ENCODE measurements at places on chromosomes 6 and 20.

GRCh38 chr6:94859924-94860323 is 717.4 kb upstream of the MANEA start:
- DNase-seq, result no peak

- peak; percentile 14 for DNase-seq
Measured at GRCh38 chr6:162211022-162211421, 516.5 kb downstream of the PRKN start.

- DNase-seq, result no peak
Measured at GRCh38 chr20:38133680-38134426, 31.2 kb downstream of the TGM2 start.

DNA sequence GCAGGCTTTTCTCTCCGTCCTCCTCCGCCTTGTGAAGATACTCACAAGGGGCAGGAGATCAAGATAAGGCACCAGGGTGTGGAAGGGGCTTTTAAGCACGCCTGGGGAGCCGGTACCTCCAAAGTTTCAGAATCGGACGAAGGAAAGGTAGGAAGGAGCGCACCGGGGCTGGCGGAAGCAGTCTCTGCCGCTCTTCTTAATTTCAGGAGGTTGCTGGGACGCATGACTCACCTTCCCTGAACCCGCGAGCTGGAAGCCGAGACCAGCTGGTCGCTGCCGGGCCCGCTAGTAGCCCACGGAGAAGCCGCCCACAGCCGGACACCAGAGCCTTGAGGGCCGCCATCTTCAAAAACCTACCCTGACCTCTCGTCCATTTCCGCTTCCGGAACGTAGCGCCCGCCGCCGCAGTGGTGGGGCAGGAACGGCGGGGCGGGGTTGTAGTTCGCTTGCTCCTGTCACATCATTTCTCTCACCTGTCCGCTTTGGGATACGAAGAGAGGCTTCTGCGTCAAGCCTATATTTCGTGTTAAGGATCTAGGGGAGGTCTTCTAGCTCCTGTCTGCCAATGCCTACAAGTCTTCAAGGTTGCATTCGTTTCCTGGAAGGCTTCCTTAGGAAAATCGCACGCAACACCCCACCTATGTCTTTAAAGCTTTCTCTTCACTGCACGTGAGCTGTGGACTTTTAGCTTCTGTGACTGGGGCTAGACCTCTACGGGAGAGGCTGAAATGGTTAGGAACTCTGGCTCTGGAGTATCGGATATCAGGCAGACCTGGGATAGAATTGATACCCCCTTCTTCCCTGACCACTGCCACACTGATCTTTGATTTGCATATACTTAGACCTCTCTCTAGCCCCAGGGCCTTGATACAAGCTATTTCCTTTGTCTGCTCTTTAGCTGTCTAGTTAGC is at the start of gene MRPS18A:
TSS of gene MRPS18A (minus strand) at position 355 of the 911 bp plus-strand sequence. CDS start at position 343, 12 bp downstream.
- DNase-seq, result peak; percentile 92

DNA sequence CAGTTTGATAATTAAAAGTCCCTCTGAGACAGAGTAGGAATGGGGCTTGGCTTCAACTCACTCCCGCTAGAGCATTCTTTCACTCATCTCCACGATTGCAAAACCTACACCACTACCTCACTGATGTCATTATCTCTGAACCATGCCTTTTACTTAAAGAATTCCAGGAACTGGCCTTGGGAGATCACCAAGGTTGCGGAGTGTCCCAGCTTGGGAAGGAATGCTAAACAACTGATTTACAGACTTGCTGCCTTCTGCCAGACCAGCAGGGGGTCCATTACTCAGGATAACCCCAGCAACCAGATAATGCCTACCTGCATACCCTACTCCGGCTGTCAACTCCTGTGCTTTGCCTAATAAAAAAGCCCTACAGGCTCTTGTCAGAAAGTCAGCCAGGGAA is 102.2 kb upstream of the RALGAPA2 start:
- no peak for DNase-seq

GRCh38 chr6:86192123-86192522 is 549.4 kb upstream of the SYNCRIP start:
- no peak for DNase-seq

GRCh38 chr6:82248273-82248735 is 760 bp upstream of the IBTK start:
- DNase-seq, result peak; percentile 80

GRCh38 chr6:148811459-148811858 is 64.6 kb downstream of the UST start:
- DNase-seq, result peak; percentile 66

GRCh38 chr6:40516429-40516828 is 70.7 kb downstream of the LRFN2 start:
- DNase-seq, result peak; percentile 34

GRCh38 chr6:33195304-33196165 is 3.3 kb upstream of the COL11A2 start:
- DNase-seq, result no peak

DNA sequence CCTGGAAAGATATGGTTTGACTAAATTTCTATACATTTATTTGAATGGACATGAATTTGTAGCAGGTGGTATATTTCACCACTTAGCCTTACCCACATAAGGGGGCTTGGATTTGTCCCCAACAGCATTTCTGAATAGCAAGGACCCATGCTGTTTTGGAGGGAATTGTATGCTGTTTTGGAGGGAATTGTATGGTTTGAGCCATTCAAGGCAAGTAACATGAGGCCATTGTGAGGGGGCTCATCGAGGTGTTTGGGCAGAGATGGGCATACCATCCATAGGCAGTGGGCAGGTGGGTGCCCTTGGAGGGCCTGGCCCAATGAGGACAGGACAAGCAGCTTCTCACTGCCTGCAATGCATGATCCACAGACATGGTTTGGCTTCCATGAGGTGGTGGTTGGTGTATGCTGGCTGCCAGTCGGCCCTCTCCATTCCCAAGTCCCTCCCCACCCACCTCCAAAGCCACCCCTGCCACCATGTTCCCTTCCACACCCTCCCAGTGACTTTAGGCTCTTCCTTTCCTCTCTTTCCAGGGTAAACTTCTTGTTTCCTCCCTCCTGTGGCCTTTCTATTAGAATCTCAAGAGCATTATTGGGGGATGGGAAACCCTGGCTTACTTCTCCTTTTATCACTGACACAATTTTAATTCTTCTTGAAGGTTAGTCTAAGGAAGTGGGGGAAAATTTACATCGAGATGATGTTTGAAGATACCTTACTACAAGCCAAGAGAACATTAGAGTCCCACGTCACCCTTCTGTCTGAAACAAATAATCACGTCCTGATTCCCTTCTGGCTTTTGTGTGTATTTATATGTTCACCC is 13.2 kb upstream of the PXDC1 start:
- DNase-seq, result no peak

GRCh38 chr6:12605888-12606345 is 110.7 kb upstream of the PHACTR1 start:
- DNase-seq, result peak; percentile 56

DNA sequence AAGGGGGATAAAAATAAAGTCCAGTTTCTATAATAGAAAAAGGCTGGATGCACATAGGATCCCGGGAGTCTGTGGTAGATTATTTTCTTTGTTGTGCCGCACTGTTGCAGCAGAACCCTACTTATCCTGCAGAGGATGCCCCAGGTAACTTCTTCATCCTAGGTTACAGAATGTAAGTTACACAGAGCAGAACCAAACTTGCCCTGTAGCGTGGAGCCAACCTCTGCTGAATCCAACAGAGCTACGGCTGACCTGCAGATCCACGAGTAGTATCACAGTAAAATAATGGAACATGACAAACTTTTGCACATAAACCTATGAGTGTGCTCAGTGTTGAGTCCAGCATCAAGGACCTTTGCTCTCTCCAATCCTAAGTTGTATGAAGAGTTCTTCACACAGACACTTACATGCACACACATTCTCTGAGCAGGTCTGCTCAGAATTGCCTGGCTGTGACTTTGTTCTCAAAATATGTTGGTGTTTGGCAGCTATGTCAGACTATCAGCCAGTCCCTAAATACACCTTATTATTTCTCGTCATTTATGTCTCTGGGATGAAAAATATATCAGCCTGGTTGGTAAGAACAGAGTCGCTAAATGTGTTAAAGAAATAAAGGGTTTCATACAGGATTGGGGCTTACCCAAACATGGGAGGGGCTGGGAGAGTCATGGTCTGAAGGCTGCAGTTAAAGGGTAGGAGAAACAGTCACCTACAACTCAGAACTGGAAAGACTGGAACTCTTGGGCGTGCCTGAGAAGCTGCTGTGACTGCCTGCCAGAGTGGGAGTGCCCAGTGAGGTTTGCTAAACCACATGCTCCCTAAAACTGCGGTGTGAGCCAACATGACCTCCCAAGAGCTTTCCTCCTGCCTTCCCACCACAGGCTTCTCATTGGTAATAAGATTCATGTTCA is 165.1 kb upstream of the SLC24A3 start:
- no peak for DNase-seq

DNA sequence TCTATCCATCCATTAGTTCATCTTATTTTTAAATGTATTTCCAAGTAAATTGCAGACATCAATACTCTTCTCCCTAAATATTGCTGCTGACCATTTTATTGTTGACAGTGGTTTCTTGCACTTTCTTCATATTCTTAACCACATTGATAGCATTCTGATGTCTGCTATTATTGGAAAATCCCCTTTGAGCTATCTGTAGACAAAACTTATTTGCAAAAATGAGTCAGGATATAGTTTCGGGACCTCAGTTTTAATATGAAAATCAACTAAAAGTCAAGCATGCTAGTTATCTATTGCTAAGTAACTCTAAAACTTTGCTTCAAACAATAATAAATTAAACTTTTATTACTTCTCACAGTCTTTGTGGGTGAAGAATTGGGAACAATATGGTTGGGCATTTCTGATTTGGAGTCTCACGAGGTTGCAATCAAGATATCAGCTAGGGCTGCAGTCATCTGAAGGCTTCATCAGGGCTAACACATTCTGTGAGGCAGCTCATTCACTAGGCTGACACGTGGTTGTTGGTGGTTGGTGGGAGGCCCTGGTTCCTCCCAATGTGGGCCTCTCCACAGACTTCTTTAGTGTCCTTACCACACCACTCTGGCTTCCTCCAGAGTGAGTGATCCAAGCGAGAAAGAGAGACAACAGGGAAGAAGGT is 32.7 kb downstream of the CD109 start:
- no peak for DNase-seq

DNA sequence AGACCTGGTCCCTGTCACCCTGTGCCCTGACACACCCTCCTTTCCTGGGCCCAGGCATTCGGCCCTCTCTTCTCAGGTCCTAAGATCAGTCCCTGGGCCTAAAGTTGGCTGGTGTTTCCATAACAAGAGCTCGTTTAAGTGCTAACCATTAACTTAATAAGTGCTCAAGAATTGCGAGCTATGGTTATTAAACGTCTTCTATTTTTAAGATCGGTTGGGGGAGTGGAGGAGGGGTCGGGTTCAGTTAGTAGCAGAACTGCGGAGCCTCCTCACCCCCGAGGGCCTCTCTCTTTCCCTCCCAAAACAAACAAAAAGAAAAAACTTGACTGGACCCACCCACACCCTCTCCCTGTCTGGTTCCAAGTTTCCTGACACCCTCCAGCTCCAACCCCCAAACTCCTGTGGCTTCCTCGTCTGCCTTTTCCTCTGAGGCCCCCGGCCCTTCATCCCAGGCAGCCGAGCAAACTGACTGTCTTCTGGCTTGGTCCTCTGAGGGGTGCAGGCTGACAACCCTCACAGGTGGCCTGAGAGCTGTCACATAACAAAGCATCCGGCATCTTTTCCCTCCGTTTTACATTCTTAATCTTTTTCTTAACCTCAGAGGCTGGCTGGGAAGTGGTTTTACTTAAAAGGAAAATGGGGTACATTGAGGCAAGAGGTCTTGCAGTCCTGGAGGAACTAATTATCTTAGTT is 2.0 kb downstream of the STK35 start:
- no peak for DNase-seq

GRCh38 chr6:111700135-111700690 is 94.5 kb upstream of the TRAF3IP2 start:
- DNase-seq, result no peak

DNA sequence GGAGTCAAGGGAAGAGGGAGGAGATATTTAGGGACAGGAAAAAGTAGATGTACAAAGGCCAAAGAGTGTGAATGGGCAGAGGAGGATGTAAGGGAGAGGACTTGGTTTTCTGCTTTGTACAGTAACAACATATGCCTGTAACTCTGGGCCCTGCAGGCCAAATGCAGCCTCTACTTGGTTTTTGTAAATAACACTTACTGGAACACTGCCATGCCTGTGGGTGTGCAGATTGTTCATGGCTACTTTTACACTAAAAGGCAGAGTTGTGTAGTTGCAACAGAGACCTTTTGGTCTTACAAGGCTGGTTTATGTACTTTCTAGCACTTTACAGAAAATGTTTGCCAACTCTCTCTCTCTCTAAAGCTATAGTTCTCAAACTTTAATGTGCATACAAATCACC is 157.1 kb downstream of the PHACTR1 start:
- no peak for DNase-seq

- no peak for DNase-seq
Measured at GRCh38 chr6:128410584-128410983, 109.8 kb downstream of the PTPRK start.

DNA sequence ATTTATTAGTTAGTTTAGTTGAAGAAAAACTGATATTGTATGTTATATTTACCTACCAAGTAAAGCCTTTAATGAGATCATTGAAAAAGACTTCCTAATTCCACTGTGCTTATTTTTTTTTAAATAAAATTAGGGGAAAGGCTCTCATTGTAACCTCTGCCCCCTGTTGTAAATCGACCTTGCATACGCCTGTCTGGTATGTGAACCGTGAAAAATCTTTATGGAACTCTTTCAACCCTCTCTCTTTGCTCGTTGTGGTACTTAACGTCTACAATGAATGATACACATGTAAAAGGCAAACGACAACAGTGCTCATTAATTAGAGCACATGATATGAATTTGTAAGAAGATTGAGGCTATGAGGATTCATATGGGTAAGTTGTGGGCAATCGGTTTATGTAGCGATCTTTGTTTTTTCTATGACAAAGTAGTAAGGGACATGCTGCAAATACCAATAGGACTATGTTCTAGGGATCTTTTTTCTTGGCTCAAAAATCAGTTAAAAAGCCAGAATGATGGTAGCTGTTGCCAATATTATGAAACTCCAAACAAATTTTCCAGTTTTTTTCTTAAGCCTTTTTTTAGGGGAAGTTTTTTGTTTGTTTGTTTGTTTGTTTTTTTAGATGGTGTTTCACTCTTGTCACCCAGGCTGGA is 119.0 kb upstream of the MCHR2 start:
- no peak for DNase-seq

DNA sequence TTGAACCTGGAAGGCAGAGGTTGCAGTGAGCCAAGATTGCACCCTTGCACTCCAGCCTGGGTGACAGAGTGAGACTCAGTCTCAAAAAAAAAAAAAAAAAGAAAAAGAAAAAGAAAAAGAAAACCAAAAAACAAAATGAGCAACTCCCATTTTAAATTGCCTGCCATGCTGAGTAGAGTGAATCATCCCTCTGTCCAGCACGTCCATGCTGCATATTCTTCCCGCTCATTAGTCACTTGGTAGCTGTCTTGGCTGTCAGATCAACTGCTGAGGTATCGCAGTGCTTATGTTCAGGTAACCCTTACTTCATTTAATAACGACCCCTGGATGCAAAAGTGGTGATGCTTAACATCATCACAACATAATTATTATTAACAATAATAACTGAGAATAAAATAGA is 72.6 kb upstream of the RNF24 start:
- DNase-seq, result no peak
